ENCODE measurements at places on chromosomes 7 and 10. TPM values are rescaled to one million over a fixed set of nuclear protein-coding genes. Genes with fewer than 3 reads are reported as not detected.

GRCh38 chr7:77980087-77980713, 181.6 kb downstream of the PHTF2 start:
- no peaks in the 10 kb centered on the region for H3K27me3 ChIP-seq
- no peak overlapping the region for H3K4me3 ChIP-seq
- no peak for DNase-seq
- H3K27ac ChIP-seq: no peak overlapping the region

- no peaks in the 10 kb centered on the region for H3K36me3 ChIP-seq
- peaks cover 5% of the 10 kb centered on the region for H3K27me3 ChIP-seq
- no peak overlapping the region for H3K27ac ChIP-seq
These were observed 43.2 kb upstream of the SLC35B4 start for GRCh38 chr7:134359787-134360432.

DNA sequence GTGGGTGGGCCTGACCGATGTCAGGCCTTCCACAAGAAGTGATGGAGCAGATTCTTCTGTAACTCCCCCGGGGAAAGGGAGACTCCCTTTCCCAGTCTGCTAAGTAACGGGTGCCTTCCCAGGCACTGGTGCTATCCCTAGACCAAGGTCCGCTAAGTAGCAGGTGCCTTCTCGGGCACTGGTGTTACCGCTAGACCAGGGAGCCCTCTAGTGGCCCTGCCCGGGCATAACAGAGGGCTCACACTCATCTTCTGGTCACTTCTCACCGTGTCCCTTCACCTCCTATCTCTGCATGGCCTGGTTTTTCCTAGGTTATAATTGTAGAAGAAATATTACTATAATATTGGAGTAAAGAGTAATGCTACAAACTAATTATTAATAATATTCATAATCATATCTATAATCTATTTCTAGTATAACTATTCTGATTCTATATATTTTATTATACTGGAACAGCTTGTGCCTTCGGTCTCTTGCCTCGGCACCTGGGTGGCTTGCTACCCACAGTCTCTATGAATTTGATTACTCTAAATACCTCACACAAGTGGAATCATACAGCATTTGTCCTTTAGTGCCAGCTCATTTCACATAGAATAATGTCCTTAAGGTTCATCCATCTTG, 1378.7 kb downstream of the XPNPEP1 start:
- no peaks in the 10 kb centered on the region for H3K4me1 ChIP-seq
- no peak overlapping the region for H3K27ac ChIP-seq
- H3K27me3 ChIP-seq: no peaks in the 10 kb centered on the region
- DNase-seq: peak; percentile 40
- no peak overlapping the region for H3K4me3 ChIP-seq

DNA sequence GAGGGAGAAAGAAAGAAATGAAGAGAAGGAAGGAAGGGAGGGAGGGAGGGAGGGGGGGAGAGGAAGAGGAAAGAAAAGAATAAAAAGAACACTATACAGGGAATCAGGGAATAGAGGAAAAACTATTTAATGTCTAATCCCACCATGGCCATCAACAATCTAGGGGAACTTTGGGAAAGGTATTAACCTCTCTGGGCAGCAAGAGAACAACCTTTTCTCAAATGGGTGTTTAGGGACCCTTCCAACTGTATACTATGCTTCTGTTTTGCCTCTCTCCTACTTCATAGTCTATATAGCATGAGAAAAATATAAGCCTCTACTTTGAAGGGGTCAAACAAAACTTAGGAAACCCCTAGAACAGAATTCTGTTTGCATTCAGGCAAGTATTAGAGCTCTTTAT, 54.5 kb downstream of the CHCHD3 start:
- H3K4me3 ChIP-seq: no peak overlapping the region
- H3K4me1 ChIP-seq: no peaks in the 10 kb centered on the region
- DNase-seq: no peak
- H3K27ac ChIP-seq: no peak overlapping the region

- H3K4me3 ChIP-seq: peak overlapping the region; percentile 46
- no peaks in the 10 kb centered on the region for H3K4me1 ChIP-seq
- no peak for DNase-seq
- H3K36me3 ChIP-seq: no peaks in the 10 kb centered on the region
- H3K27me3 ChIP-seq: peaks cover 23% of the 10 kb centered on the region
- H3K27ac ChIP-seq: no peak overlapping the region
These were observed 170.5 kb downstream of the SEPTIN7 start for GRCh38 chr7:35971133-35971891.

- no peak overlapping the region for H3K4me3 ChIP-seq
- H3K27ac ChIP-seq: peak overlapping the region; percentile 80
- H3K36me3 ChIP-seq: no peaks in the 10 kb centered on the region
- peaks cover 51% of the 10 kb centered on the region for H3K4me1 ChIP-seq
- no peaks in the 10 kb centered on the region for H3K27me3 ChIP-seq
- no peak for DNase-seq
These were observed 29.7 kb downstream of the OGDH start for GRCh38 chr7:44636041-44636584.

DNA sequence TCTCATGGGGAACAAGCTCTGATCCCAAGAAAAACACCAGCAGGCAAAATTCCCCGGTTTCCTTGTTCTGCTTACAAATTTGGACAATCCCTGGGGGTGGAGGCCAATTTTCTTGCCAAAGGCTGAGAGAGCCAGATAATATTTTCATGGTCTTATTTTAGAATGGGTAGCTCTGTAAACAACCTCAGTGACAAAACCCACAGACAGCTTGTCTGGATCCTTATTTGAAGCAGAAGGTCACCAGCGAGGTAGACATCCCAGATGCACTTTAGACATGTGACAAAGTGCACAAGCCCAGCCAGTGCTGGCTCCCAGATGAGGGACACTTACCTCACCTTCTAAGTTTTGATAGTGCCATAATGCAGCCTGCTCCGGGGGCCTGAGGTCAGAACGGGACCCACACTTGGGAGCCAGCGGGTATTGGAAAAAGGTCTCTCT, 102.6 kb upstream of the DDC start:
- peaks cover 43% of the 10 kb centered on the region for H3K4me1 ChIP-seq
- no peaks in the 10 kb centered on the region for H3K27me3 ChIP-seq
- no peak overlapping the region for H3K4me3 ChIP-seq
- peak overlapping the region; percentile 83 for H3K27ac ChIP-seq

DNA sequence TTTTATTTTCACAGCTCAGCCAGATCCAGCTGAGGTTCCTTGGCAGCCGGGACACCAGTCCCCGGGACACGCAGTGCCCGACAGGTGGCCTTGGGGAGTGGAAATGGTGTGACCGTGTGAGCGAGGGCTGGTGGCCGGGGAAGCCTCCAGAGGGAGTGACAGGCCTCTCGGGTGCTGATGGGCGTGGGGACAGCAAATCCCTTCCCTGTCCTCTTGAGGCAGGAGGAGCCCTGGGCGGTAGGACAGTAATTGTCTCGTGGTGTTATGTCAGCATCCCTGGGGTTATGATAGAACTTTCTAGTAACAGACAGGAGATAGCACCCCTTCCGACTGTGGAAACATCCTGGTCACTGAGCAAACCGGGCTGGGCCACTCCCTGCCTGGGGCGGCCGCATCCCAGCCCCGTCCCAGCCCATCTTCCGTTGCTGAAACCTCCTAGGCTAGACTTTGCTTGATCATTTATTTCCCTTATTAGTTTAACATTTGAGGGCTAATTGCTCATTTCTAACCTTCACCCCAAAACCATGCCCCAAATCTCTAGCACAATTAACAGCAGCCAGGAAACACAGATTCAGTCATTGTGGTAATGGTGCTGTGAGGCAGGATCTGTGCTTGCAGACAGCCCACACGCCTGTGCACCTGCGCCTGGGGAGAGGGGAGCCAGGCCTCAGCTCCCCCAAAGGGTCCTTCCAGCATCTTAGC, 63.3 kb downstream of the ELFN1 start:
- DNase-seq: no peak
- no peaks in the 10 kb centered on the region for H3K36me3 ChIP-seq
- no peak overlapping the region for H3K4me3 ChIP-seq
- no peaks in the 10 kb centered on the region for H3K4me1 ChIP-seq

DNA sequence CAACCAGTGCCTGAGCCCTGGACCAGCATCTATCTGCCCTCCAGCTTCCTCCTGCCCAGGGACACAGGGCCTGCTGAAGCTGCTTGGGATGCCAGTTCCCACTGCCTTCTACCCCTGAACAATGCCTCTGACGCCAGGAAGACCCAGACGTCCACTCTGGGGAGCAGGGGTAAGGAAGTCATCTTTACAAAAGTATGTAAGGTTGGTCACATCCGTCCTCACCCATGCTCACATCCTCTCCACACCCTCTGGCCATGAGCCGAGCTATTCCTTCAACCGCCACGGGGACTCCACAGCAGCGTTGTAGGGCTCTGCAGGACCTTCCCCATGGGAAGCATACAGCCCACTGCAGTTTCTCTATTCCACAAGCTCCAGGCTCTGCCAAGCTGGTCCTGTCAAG, 58.5 kb downstream of the CLRN3 start:
- DNase-seq: peak; percentile 68
- H3K27ac ChIP-seq: peak overlapping the region; percentile 64
- no peaks in the 10 kb centered on the region for H3K27me3 ChIP-seq

DNA sequence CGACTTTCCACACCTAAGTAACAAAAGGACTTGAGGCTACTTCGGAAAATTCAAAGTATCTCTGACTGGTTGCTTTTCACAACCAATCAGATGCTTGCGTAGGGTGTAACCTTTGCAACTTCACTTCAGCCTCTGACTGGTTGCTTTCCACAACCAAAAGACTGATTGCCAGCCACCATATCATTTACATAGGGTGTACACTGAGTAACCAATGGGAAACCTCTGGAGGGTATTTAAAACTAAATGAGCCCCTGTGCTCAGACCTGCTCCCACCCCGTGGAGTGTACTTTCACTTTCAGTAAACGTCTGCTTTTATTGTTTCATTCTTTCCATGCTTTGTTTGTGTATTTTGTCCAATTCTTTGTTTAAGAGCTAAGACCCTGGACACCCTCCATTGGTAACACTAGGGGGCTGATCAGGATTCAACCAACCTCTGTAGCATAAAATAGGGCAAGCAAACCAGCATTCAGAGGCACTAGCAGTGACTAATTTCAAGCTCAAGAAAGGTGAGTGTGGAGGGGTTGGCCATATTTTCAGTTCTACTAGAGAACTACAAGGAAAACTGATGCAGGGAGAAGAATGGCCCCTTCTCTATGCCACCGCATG, 390.8 kb downstream of the POM121L12 start:
- H3K27me3 ChIP-seq: no peaks in the 10 kb centered on the region
- DNase-seq: no peak
- H3K36me3 ChIP-seq: no peaks in the 10 kb centered on the region
- H3K27ac ChIP-seq: no peak overlapping the region
- no peak overlapping the region for H3K4me3 ChIP-seq

GRCh38 chr7:91267171-91267955, 3.1 kb downstream of the FZD1 start:
- peak overlapping the region; percentile 90 for H3K4me3 ChIP-seq
- peak; percentile 41 for DNase-seq
- H3K27me3 ChIP-seq: no peaks in the 10 kb centered on the region

DNA sequence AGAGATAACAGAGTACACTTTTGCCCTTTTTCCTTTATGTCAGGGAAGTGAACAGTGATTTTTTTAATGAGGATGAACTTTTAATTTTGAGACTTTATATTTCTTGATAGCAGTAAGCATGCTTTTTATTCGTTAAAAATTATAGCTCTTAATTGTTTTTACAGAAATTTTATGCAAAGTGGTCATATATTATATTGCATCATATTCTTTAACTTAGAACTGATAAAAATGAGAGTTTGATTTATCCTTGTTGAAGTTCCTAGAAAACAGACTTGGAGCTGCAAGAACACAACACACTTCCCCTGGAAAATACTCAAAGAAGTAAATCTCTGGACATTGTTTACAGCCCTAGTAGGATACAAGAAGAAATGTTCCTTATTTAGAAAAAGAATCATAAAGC, 21.2 kb upstream of the MINDY3 start:
- H3K27me3 ChIP-seq: peaks cover 25% of the 10 kb centered on the region
- H3K36me3 ChIP-seq: no peaks in the 10 kb centered on the region
- H3K27ac ChIP-seq: no peak overlapping the region
- H3K4me3 ChIP-seq: no peak overlapping the region

DNA sequence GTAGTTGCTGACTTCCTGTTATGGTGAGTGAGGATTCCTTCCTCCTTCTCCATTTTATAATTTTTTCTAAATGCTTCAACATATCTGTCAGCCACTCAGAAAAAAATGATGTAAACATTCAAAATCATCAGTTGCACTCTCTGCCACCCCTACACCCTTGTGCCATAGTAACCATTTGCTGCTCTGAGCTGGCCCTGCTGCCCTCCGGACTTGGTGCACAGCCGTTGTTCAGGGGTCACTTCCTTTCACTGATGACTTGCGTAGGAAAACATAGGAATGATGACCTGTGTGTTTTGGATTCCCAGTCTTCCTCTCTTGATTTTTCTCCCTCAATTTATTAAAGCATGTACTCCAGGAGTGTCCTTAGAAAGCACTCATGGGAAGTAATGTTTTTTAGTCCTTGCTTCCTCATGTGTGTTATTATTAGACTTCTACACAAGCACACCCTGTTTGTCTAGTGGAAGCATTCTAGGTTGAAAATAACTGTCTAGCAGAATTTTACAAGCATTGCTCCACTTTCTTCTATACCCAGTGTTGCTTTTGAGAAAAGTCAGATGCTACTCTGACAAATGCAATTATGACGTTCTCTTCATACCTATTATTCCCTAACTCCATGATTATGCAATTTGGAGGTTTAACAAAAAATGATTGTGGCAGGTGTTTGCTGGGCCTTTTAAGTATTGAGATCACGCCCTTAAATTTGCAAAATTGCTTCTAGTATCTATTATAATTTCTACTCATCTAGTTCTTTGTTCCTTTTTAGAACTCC, 62.6 kb upstream of the MTPN start:
- no peaks in the 10 kb centered on the region for H3K27me3 ChIP-seq
- no peak for DNase-seq
- no peak overlapping the region for H3K4me3 ChIP-seq
- H3K27ac ChIP-seq: no peak overlapping the region

GHRHR gene
- total RNA-seq: not detected

CXCL12 gene
- 70.6 TPM for total RNA-seq

ZPBP gene
- total RNA-seq: not detected

CREB5 gene
- 7.6 TPM for total RNA-seq

GGCT gene
- 14.1 TPM for total RNA-seq

AGBL3 gene
- total RNA-seq: 0.40 TPM

NRCAM gene
- 0.07 TPM for total RNA-seq

MRC1 gene
- 4.7 TPM for total RNA-seq

LIMK1 gene
- total RNA-seq: 11.6 TPM

LOXL4 gene
- total RNA-seq: 1.3 TPM
